Cerebellar nuclear complex (tissue), 1 donor: ENCODE measurements at places on chromosomes 2 and 18.

DNA sequence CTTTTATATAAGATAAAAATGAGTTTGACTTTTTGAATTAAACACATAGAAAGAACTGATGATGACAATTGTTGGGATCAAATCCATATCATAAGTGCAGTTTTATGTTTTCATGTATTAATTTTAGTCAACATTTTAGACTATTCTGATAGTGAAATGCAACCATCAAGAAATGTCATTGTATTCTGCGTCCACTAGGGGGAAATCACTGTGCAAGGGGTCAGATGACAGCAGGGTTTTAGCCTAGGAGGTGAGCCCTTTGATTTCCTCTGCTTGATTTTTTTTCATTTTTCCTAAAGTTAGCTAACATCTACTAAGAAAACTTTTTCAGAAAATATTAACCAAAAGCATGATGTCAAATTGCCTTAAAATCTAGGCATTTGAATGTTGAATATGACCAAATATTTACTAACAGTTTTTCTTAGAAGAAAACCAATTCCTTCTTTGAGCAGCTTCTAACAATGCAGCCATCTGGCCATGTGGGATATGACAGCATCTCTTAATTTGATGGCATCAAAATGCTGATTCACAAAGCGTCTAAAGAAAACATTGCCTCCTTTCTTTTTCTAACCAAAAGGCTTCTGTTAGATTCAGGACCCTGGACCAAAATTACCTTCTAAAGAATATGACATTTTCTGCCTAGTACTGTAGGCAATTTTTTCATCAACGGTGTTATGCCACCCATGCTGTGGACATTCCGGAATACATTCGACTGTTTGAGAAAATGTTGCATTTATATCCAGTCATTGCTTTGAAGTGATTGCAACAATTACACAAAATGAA lies 141.5 kb downstream of the SPHKAP start:
- no peak for DNase-seq

DNA sequence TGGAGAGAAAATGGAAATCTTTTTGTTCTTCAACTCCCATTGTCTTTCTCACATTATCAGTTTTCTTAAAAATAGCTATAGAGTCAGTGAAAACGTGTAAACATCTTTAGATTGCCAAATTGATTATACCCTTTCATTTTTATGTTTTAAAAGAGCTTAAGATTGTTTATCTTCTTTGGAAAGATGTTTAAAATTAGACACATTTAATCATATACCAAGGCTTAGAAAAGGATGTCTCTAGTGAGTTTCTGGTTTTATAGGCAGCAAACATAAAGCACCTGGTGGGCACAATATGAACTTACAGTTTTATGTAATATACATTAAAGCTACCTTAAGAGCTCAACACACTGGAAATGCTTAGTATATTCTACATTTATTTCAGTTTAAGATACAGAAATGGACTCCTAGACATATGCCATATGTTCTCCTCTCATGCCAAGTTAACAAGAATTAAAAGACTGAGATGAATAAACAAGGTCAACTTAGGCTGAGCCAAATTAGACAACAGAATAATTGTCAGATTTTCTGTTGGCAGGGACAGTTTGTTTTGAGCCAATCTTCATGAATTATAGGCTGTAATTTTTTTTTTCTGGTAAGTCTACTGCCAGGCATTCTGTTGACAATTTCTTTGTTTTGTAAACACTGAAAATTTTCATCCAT lies 112.7 kb downstream of the OTX1 start:
- no peak for DNase-seq

DNA sequence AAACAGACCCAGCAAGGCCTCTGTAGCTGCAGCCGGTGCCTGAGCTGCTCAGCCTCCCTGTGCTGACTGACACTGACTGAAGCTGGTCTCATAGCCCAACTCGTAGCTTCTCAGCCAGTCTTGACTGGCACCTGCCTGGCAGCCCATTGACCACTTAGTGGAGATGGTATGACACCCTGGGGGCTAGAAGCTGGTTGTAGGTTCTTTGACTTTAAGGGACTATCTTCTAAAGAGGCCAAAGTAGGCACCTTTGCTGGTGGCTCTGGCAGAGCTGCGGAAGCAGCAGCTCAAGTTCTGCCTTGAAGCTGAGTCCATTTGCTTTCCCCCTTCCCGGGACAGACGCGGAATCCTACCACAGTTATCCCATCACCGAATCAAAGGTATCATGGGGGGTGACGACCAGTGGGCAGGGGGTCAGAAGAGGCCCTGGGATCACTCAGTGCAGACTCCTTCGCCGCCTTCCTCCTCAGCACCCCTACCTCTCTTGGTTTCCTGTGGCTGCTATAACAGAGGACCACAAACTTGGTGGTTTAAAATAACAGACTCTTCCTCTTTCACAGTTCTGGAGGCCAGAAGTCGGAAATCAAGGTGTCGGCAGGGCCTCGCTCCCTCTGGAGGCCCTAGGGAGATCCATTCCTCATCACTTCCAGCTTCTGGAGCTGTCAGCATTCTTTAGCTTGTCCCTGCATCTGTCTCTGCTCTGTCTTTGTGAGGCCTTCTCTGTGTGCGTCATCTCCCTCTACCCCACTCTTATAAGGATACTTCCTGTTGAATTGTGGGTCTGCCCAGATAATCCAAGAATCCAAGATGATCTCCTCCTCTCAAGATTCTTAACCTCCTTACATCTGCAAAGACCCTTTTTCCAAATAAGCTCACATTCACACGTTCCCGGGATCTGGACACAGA lies 13.7 kb upstream of the FOSL2 start:
- no peak for DNase-seq

DNA sequence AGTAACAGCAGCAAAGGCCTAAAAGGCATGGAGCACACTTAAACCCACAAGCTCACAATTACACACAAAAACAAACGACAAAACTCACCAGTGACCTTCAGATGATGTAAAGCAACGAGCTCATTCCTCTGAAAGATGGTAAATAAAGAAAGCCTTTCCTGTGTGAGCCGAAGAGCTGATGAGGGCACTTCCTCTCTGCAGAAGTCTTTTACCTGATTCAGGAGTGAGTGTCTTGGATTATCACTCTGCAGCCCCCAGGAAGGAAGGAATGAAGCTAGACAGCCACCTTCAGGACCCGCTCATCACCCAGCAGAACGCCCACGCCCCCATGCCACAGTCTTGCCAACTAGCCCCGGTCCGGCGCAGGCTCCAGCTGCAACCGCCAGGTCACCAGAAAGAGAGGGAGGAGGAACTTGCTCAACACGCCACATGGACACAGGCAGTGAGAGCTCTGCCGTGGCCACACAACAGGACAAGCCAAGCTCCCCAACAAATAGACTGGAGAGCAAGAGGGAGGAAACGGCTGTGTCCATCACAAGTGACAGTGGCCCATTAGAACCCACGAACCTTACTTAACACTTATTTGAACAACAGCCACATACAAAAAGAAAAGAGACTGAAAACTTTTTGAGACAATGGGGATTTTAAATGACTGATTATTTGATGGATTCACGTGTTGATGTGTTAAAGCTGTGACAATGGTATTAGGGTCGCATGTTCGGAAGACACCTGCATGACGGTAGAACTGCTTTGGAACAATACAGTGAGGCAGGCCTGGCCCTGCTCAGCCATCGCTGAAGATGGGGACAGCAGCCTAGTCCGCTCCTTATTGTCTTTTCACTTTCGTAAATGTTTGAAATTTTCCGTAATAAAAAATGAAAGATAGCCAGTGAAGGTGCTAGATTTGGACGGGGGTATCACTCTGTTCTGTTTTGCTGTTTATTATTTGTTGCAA lies 127.3 kb downstream of the HDAC4 start:
- no peak for DNase-seq

DNA sequence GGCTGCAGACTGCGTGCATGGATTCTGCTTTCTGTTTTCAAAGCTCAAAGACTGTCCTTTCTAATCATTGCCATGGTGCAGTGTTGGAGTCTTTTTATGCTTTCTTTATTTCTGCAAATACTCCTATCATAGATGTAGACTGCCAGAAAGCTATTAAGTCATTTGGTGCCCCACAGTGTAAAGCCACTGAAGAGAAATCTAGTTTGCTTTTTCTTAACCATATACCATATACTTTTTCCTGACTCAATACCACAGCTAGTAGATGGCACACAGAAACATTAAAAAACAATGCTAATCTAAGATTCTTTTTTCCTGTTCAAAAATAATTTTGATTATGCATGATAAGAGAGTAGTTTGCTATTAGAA lies 109.9 kb upstream of the RAB27B start:
- no peak for DNase-seq

DNA sequence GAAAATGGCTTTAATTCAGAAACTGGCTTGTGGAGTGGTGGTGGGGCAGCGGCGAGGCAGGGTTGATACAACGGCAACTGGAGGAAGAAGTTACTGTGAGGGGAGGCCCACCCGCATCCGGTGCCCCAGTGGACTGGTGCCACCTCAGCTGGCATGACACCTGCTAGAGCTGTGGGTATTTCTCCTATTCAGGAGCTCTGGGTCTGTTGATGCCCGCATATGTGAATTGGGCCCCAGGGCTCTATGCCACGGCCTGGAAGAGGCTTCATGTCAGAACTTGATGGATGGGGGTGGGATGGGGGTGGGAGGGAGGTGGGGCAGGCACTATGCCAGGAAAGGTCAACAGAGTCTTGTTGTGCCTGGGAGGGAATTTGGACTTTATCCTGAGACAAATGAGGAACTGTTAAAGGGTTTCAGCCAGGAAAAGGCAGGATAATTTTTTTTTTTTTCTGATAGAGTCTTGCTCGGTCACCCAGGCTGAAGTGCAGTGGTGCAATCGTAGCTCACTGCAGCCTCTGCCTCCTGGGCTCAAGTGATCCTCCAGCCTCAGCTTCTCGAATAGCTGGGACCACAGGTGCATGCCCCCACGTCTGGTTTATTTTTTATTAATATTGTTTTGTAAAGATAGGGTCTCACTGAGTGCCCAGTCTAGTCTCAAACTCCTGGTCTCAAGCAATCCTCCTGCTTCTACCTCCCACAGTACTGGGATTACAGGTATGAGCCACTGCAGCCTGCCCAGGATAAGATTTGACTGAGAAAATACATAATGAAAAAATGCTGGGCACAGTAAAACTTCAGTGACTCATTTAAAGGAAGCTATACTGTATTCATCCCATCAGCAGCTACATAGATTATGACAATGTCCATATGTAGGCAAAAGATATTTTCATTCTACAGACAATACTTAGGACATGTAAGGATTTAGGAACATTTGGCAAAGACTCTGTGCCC lies 52.6 kb downstream of the SH2D6 start:
- no peak for DNase-seq

GRCh38 chr2:47016172-47016913 lies 100.7 kb upstream of the MCFD2 start:
- no peak for DNase-seq

DNA sequence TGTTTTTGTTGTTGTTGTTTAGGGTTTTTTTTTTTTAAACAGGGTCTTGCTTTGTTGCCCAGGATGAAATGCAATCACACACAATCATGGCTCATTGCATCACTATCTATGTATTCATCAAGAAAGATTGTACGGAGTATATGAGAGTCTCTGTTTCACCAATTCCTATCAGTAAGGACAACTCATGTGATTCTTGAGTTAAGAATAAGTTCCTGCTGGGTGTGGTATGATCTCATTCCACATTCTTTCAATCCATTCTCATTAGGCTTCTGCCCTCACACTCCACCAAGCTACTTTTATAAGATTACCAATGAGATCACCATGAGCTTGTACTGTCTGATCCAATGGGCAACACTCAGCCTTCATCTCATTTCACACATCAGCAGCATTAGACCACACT lies 9.1 kb upstream of the AP1S3 start:
- no peak for DNase-seq

GRCh38 chr2:238513346-238513745 lies 86.6 kb downstream of the ASB1 start:
- no peak for DNase-seq

GRCh38 chr2:99216096-99216495 lies 35.1 kb downstream of the MRPL30 start:
- DNase-seq = no peak
